Breast epithelium (tissue), 4 donors: ENCODE measurements at places on chromosomes 3 and 15. TPM values are rescaled to one million over a fixed set of nuclear protein-coding genes. Genes with fewer than 3 reads are reported as not detected.

DNA sequence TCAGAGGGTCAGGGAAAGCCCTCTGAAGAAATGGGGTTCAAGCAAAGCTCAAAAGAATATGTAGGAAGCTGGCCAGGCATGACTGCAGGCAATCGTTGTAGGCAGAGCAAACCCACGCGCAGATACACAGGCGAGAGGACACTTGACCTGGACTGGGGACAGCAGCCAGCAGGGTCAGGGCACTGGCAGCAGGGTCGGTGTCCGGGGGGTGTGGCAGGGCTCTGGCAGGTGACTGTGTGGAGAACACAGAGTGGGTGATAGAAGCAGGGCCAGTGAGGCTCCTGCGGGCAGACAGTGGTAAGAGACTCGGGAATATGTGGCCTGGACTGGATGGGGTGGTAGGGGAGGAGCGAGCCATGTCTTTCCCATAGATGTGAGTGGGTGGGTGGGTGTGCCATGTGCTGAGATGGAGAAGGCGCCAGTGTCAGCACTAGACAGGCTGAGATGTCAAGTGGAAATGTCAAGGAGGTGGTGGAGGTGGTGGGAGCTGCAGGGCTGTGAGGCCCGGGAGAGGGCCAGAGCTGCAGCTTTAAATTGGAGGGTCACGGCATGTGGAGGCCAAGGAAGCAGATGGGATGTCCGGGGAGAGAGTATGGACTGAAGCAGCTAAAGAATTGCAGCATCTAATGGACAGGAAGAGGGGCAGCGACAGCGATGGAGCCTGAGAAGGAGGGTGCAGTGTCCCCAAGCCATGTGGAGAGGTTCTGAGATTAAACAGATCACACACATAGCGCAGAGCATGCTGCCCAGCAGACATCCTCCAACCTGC is 13.4 kb downstream of the TMEM43 start:
- no peak for DNase-seq

The B3GALNT1 gene
- 10.8 TPM for total RNA-seq

DNA sequence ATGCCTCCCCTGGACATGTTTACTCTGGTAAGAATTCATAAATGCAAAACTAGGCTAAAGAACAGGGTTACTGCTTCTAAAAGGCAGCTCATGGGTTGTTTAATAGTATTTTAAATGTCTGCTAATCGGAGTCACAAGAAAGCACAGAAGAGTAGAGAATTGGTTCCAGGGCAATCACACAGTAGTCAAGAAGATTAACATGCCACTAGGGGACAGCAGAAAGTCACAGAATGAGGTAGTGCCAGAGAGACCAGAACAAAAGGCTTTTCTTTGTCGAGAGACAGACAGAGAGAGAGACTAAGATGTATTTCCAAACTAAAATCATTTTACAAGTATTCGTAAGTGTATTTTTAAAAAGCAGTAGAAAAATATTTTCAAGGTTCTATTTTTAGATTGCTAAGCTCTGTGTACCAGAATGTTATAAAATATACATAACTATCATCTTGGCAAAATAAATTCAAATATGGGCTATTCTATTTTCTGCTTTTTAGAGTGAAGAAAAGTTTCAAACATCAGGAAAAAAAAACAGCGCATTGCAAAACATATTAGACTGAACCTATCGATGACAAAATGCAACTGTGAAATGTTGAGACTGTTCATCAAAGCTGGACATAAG is 78.3 kb upstream of the CDIN1 start:
- no peak for DNase-seq

The NR1I2 gene
- 0.29 TPM for total RNA-seq

DNA sequence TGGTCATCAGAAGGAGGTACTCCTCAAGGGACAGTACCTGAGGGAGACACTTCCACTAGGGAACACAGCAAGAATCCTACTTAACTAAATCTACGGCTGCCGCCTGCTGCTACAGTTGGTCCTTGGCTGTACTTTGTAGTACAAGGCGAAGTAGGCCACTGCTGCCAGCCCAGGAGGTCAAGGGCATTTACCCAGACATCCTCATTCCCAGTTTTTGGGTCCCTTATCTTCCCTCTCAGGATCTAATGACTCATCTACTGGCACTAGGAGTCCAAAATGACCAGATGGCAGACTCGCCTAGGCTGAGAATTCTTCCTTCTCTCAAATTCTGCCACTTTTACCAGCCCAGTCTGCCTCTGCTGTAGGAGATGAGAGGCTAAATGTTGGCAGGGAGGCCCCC is 27.1 kb upstream of the LAMP3 start:
- no peak for DNase-seq

- DNase-seq: no peak
These were observed 34.8 kb downstream of the ATP13A5 start for GRCh38 chr3:193343726-193344222.

The ADPRH gene
- 9.8 TPM for total RNA-seq

GRCh38 chr3:27533261-27533607 is 49.0 kb upstream of the SLC4A7 start:
- no peak for DNase-seq

The SLC27A2 gene
- 3.5 TPM for total RNA-seq

The KLHL40 gene
- total RNA-seq: not detected
